Amniotic stem cell (primary cell): ENCODE measurements at places on chromosomes 5 and 9.

DNA sequence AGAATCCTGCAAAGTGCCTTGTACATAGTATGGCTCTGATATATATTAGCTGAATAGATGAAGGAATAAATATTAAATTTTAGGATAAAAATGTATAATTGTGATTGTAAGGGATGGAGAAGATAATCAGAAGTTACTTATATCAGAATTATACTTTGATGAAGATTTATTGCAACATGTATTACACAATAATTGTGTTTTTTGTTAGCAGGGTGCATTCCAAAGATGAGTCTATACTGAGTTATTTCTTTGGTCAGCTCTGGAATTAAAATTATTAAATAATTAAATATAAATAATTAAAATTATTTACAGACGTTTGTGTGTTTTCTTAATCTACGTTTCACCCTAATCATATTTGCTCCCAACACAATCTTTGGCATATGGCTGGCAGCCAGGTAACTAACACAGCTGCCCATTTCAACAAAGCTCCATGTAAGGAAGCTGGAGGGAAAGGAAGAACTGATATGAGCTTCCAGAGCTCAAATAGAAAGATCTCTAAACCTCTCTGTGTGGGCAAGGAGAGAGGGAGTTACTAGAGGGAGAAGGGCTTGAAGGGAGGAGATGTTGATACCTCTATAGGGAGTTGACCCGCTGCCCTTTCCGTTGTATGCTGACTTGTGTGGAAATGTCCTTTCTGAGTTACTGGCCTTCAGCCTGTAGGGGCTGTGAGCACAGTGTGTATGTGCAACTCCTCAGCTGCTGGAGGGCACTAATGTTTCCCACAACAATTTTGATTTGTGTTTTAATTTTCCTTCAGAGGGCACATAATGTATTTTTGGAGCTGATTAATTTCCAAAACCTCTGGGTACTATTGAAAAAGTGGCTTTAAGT is 403.4 kb downstream of the MAN2A1 start:
- DNase-seq, result no peak

DNA sequence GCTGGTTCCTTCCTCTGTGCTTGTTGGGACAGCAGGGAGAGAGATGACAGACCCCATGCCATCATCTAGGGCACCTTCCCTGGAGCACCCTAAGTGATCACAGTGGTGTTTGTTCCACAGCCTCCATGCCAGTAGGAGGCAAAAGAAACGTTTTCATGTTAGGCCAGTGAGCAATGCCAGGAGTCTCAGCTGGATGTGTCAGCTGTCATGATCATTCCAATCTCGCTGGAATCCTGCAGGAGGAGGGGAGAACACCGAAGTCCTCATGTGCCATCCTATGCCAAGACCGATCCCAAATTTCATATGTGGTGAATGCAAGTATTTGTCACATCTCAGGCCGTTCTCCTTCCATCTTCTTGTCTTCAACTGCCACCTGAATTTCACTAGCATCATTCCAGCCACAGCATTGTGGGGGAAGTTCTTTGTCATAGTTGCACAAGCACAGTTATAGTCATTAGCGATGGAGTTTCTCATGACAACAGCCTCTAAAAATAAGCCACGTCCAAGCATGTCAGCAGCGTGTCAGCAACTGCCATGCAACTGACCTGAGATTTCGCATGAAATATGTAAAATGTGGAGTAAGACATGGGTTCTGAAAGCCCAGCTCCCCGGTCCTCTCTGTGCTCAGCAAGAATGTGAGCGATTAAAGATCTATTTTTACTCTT is 97.2 kb upstream of the DNAH5 start:
- DNase-seq, result no peak

GRCh38 chr9:114799925-114800324 is 5.9 kb downstream of the TNFSF15 start:
- DNase-seq, result no peak

DNA sequence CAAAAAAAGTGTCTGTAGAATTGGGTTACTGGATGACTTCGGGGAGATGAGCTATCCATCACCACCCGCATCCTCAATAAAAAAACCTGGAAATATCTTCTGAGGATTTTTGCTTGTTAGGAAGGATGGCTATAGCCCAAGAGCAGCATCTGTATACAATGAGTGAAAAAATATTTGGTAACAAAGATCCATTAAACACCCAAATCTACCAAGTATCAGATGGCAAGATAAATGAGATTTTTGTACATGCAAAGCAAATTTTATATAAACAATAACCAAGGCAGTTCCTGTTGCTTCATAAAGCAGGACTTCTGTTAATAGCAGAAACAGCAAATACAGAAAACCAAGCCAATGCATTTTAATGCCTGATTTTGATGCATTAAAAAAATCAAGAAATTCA is 166.6 kb downstream of the SLC28A3 start:
- DNase-seq, result no peak

GRCh38 chr5:15929611-15930263 is 249.9 kb downstream of the MARCHF11 start:
- DNase-seq, result no peak

GRCh38 chr9:78573205-78573604 is 276.3 kb downstream of the PSAT1 start:
- DNase-seq, result no peak

DNA sequence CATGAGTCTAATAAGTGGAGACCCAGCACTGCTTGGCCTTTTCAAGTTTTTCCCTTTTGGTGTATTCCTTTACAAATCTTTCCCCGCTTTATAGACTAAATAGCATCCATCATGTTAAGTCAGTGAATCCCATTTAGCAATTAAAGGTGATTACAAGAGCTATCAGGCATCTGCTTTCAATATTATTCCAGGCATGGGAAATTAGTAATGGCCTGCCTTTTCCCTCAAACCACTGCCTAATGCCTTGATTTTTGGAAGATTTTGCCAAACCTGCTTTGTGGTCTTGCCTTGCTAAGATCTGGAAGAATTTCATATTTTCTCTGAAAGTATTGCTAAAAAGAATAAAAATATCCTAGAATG is 102.8 kb upstream of the GNA14 start:
- no peak for DNase-seq

GRCh38 chr5:38316544-38317224 is 58.3 kb downstream of the EGFLAM start:
- DNase-seq, result no peak

GRCh38 chr5:67243349-67243748 is 46.8 kb upstream of the CD180 start:
- DNase-seq, result no peak

GRCh38 chr5:110401881-110402280 is 324.6 kb downstream of the TMEM232 start:
- DNase-seq, result no peak

DNA sequence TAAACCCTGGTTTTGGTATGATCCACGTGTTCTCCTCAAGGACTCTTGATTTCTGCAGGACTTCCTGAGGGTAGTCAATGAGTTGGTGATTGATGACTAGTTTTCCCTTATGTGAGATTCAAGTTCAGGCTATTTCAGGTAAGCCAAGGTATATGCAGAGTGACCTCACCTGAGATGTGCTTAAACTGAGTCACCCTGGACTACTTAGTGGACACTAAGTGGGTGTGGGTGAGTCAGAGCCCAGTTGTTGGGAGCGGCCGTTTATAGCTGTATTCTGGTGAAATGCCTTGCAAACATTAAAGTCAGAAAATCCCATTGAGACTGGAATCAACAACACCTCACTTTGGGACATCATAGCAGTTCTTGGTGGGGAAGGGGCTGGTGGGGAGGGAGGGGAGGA is 62.9 kb downstream of the SLC28A3 start:
- DNase-seq, result no peak

DNA sequence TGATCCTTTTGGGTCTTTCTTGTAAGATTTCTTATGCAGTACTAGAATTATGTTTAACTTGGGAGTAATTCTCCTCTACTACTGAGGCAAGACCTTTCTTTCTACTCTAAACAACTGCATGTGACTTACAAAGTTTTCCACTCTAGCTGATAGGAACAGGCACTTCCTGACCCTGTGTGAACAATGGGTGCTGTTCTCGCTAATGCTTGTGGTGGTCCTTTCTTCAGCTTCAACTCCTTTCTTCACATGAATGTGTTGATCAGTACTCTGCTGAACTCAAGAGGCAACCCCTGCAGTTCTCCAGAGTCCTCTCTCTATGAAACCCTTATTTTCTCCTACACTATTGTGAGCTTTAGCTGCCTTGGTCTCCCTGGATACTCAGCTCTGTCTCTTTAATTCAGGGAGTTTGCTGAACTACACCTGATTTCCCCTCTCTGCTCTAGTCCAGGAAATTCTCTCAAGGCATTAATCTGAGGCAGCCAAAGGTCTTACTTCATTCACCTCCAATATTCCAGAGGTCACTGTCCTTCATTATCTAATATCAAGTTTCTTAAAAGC is 484.6 kb upstream of the PIK3R1 start:
- no peak for DNase-seq

DNA sequence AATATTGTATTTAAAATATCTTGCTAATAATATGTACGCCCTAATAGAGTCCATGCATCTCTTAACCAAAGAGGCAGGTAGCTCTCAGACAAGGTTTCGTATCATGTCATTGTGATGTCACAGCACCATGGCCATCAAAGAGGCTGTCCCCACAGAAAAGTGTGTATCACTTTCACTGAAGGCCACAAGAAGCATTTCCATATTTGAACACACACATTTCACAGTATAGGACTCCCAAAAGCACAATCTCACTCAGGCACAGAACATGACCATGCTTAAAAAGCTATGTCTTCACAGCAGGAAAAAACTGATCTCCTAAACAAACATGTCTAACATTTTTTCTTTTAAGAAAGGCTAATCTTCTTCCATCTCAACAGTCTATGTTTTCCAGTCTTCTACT is 133.8 kb downstream of the DENND1A start:
- DNase-seq, result no peak

DNA sequence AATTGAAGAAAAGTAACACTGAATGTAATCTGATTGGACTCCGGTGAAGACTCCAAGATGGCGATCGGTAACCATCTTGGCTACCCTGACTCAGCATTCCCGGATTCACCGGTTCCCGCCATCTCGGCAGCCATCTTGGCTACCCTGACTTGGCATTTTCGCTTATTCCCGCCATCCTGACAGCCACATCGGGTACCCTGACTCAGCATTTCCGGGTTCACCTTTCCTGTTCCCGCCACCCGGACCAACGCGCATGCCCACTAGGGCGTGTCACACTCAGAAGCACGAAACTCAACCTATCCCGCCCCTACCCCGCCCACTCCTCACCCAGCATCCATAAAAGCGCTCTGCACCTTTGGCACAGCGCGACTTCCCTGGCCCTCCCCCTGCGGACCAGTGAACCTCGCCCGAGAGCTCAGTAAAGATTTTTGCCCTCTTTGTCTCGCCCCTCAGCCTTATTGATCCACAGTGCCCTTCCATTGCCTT is 17.2 kb downstream of the SPTLC1 start:
- DNase-seq, result no peak

GRCh38 chr9:13034694-13035002 is 244.8 kb downstream of the MPDZ start:
- no peak for DNase-seq

- DNase-seq, result no peak
These were observed 4.5 kb downstream of the TMEM215 start for GRCh38 chr9:32787816-32788215.

DNA sequence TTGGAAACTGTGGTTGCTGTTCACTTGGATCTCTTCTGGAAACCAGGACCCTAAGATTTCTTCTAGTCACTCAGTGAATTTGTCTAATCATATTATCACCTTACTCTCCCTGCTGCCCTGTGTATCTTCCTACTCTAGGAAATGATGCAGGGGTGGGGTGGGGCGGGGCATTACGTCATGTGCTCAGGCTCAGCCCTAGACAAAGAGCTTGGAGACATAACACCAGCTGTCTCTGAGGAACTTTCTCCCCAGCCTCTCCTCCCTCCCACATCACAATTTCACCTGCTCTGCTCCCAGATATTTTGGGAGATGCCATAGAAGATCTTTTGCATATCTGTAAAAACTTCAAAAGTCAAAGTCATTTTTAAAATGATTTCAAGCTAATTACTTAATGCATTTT is 470.4 kb downstream of the ZSWIM6 start:
- DNase-seq, result no peak

DNA sequence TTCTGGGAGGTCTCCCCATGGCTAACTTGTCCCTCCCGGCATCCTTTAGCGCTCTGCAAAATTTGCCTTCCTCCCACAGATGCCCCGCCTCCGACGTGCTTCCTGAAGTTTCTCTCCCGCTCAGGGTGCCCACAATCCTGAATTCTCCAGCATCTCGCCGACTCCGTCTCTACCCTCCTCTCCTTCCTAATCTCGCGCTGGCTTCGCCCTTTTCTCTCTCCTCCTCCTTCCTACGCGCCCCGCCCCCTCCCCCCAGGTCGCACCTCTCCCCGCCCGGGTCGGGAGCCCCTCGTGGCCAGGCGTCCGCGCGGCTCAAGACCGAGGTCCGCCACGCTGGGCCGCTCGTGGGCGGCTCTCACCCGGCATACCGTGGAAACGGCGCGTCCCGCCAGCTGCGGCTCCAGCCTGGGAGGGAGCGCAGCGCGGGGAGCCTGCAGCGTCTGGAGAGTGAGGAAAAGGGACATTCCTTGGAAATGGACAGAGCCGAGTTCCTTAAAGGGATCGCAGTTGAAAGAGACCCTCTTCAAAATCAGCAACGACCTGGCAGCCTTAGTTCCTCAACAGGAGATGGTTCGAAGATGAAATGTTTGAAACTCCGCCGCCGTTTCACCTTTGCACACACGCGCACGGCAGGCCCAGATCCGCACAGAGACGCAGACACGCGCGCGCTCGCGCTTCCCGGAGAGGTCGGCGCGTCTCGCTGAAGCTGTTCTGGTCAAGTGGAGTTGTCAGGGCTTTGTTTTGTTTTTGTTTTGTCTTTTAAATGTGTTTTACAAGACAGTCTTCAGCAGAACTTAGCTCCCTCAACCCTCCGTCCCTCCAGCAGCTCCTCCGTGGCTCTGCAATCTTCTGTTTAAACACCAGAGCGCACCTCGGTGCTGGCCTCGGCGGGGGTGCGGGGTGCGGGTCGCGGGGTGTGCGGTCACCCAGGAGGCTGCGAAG is 5.0 kb upstream of the IRX2 start:
- DNase-seq, result no peak

DNA sequence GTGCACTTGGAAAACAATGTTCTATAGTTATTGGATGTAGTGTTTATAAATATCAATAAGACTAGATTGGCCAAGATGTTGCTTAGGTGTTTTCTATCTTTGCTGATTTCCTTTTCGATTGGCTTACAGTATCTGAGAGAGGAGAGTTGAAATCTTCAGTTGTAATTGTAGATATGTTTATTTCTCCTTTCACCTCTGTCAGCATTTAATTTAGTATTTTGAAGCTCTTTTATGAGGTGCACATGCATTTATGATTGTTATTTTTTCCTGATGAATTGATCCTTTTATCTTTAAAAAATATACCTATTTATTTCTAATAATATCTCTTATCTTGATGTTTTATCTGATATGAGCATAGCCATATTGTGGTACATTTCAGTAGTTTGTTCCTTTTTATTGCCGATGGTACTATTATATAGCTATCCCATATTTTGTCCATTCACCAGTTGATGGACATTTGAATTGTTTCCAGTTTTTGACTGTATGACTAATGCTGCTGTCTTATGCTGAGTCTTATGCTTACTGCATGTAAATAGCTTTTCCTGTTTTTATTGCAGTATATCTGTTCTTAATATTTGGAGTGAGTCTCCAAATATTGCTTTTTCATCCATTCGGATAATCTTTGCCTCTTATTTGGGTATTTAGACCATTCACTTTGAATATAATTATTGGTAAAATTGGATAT is 34.7 kb downstream of the ERCC6L2 start:
- DNase-seq, result no peak

GRCh38 chr5:95823218-95823737 is 752 bp upstream of the GLRX start:
- DNase-seq, result no peak
